Right atrium auricular region (tissue), 2 donors: ENCODE measurements at places on chromosomes 1 and 21. TPM values are rescaled to one million over a fixed set of nuclear protein-coding genes. Genes with fewer than 3 reads are reported as not detected.

Gene MYOG
- total RNA-seq: not detected

Gene CHTOP
- total RNA-seq: 50.1 TPM

- no peaks in the 10 kb centered on the region for H3K27me3 ChIP-seq
- no peaks in the 10 kb centered on the region for H3K4me1 ChIP-seq
- no peak for DNase-seq
- H3K36me3 ChIP-seq: no peaks in the 10 kb centered on the region
- H3K27ac ChIP-seq: no peak overlapping the region
Observed at GRCh38 chr1:5751833-5752745, 240.1 kb downstream of the NPHP4 start.

Gene CGN
- 5.4 TPM for total RNA-seq

Gene CD52
- total RNA-seq: 4.9 TPM

Gene PLCH2
- total RNA-seq: 0.12 TPM

- H3K36me3 ChIP-seq: peaks cover 80% of the 10 kb centered on the region
- no peak for DNase-seq
- H3K27ac ChIP-seq: no peak overlapping the region
- H3K4me3 ChIP-seq: no peak overlapping the region
Observed at GRCh38 chr1:51780927-51781326, 97.6 kb downstream of the NRDC start.

- H3K36me3 ChIP-seq: no peaks in the 10 kb centered on the region
- H3K27ac ChIP-seq: no peak overlapping the region
- H3K27me3 ChIP-seq: no peaks in the 10 kb centered on the region
- H3K4me3 ChIP-seq: no peak overlapping the region
- no peak for DNase-seq
Observed at GRCh38 chr1:89816366-89816765, 4.5 kb upstream of the LRRC8D start.

Gene FAM151A
- total RNA-seq: not detected

DNA sequence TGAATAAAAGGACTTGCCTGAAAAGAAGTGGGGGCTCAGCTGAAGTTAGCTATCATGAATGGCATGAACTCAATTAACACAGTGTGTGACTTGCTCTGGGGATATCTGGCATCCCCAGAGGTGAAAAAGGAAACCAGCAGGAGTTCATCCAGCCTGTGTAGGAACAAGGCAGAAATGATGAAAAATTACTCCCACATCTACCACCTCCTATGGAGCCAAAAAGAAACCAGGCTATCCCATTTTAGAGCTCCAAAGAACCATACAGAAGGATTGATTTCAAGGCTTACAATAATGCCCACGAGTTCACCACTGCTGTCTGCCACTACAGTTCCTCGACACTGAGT is 25.3 kb downstream of the TP53BP2 start:
- H3K4me1 ChIP-seq: no peaks in the 10 kb centered on the region
- H3K36me3 ChIP-seq: peaks cover 6% of the 10 kb centered on the region
- no peak for DNase-seq
- H3K27me3 ChIP-seq: no peaks in the 10 kb centered on the region

- H3K27ac ChIP-seq: no peak overlapping the region
- no peaks in the 10 kb centered on the region for H3K27me3 ChIP-seq
- DNase-seq: no peak
- no peaks in the 10 kb centered on the region for H3K4me1 ChIP-seq
Observed at GRCh38 chr1:42157667-42158066, 4.5 kb downstream of the GUCA2B start.

- no peak for DNase-seq
- no peaks in the 10 kb centered on the region for H3K27me3 ChIP-seq
- peaks cover 63% of the 10 kb centered on the region for H3K36me3 ChIP-seq
- H3K4me1 ChIP-seq: peaks cover 66% of the 10 kb centered on the region
- H3K4me3 ChIP-seq: no peak overlapping the region
- peak overlapping the region; percentile 72 for H3K27ac ChIP-seq
Observed at GRCh38 chr1:109926662-109927300, 16.1 kb downstream of the CSF1 start.

DNA sequence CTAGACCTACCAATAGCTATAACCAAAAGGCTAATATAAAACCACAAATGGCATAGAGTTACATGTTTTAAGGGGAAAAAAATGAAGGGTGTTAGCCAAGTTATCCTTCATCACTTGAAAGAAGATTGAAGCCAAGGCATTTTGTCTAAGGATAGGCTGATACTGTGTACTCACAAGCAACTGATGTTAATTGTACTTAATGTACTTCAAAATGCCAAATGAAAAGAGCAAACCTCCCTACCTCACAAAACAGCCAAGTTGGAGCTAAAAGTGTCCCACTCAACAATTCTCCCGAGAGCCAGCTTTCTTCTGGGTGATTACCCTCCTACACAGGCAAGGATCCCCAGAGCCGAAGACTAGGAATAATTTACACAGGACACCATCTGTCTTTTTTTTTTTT is 4.4 kb upstream of the IGSF3 start:
- H3K4me3 ChIP-seq: no peak overlapping the region
- H3K36me3 ChIP-seq: no peaks in the 10 kb centered on the region
- no peaks in the 10 kb centered on the region for H3K27me3 ChIP-seq

- no peak overlapping the region for H3K27ac ChIP-seq
- no peak overlapping the region for H3K4me3 ChIP-seq
- H3K4me1 ChIP-seq: no peaks in the 10 kb centered on the region
- no peaks in the 10 kb centered on the region for H3K36me3 ChIP-seq
Observed at GRCh38 chr1:119673171-119673940, 25.3 kb upstream of the ZNF697 start.

DNA sequence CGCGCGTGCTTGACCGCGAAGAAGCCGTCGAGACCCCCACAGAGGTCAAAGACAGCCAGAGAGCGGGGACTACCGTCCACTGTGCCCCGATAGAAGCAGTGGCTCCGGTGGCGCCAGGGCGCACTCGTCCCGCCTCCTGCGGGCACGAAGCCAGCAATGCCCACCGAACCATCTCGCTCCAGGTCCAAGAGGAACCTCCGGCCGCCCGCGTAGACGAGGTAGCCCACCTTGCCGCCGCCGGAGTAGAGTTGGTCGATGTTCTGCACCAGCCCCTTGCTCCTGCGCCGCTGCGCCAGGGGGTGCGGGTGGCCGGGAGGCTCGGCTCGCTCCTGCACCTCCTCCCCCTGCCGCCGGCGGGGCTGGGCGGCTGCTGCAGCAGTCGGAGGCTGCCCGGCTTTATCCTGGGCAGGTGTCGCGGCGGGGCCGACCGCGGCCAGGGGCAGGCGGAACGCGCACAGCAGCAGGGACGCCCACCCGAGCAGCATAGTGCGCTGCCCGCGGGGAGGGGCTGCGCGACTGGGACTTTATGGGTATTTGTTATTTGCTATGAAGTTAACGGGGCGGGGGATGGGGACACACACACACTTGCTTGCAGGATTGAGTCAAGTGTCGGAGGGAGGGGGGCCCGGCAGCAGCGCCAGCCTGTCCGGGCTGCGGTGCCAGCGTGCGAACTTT is 844 bp downstream of the ADAMTS5 start:
- no peaks in the 10 kb centered on the region for H3K36me3 ChIP-seq
- peak overlapping the region; percentile 69 for H3K4me3 ChIP-seq
- no peaks in the 10 kb centered on the region for H3K27me3 ChIP-seq
- no peak for DNase-seq
- H3K4me1 ChIP-seq: peaks cover 20% of the 10 kb centered on the region
